NCI-H1048 (cell line): ENCODE measurements at places on chromosomes 16 and 17.

DNA sequence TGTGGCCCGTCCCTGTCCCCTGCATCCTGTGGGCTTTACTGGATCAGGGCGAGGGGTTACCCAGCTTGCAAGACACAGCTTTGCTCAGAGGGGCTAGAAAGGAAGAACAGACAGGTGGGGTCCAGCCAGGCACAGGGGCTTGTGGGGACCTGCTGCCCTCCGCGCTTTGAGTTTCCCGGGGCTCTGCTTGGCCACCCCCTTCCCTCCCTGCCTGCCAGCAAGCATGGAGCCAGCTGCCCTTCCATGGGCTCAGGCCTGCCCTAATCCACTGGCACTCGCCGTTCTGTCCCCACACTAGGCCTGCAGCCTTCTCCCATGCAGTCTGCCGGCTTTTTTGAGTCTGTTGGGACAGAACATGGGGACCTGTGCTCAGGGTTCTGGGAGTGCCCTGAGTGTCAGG lies 3.4 kb downstream of the SNN start:
- no peak for DNase-seq

DNA sequence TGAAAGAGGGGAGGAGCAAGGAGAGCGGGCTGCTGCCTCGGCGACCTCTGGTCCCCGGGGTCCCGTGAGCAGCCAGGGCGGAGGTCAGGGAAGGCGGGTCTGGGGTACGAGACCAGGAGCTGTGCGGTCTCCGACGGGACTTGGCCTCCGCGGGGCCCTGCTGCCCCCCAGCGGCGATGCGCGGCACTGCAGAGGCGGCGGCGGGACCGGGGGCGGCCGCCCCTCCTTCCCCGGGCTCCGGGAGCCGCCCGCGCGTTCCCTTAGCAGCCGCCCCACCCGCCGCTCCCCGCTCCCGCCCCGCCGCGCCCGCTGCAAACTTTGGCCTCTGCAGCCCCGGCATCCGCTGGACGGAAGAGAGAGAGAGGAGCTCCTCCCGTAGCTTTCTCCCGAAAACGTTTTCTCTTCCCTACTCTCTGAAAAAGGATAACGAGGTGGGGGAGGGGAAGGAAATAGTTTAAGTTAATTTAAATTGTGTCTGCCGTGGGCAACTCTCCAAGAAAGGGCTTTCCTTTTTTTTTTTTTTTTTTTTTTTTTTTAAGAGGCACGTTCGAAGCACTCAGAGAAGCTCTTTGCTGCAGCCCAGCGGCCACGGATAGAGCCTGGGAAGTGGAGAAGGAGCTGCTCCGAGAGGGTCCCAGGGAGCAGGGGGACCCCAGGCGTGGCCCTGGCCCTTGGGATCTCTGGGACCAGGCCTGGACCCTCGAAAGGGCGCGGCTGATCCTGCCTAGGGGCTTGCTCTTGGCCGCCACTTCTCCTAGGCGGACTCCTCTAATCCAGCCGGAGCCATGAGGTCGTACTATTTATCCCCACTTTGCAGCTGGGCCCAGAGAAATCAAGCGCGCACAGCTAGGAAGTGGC lies 43.2 kb downstream of the C16orf82 start:
- DNase-seq = no peak

- no peak for DNase-seq
Observed at GRCh38 chr17:49226771-49227435, 3.7 kb downstream of the PHOSPHO1 start.

DNA sequence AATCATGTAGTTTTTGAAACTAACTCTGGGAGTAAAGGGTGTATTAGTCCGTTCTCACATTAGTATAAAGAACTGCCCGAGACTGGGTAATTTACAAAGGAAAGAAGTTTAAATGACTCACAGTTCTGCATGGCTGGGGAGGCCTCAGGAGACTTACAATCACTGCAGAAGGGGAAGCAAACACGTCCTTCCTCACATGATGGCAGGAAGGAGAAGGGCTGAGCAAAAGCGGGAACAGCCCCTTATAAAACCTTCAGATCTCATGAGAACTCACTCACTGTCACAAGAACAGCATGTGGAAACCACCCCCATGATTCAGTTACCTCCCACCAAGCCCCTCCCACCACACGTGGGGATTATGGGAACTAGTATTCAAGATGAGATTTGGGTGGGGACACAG lies 256.5 kb upstream of the TNRC6C start:
- DNase-seq = no peak

- DNase-seq = no peak
Observed at GRCh38 chr16:12215277-12216105, 239.0 kb downstream of the SNX29 start.

GRCh38 chr17:30000001-30000754 lies 58.7 kb downstream of the EFCAB5 start:
- no peak for DNase-seq

GRCh38 chr17:3798273-3799180 lies 2.5 kb downstream of the ITGAE start:
- no peak for DNase-seq

GRCh38 chr17:61404913-61405685 lies 5.5 kb downstream of the TBX2 start:
- DNase-seq = no peak

GRCh38 chr16:56551796-56552738 lies 12.8 kb upstream of the MT4 start:
- no peak for DNase-seq

DNA sequence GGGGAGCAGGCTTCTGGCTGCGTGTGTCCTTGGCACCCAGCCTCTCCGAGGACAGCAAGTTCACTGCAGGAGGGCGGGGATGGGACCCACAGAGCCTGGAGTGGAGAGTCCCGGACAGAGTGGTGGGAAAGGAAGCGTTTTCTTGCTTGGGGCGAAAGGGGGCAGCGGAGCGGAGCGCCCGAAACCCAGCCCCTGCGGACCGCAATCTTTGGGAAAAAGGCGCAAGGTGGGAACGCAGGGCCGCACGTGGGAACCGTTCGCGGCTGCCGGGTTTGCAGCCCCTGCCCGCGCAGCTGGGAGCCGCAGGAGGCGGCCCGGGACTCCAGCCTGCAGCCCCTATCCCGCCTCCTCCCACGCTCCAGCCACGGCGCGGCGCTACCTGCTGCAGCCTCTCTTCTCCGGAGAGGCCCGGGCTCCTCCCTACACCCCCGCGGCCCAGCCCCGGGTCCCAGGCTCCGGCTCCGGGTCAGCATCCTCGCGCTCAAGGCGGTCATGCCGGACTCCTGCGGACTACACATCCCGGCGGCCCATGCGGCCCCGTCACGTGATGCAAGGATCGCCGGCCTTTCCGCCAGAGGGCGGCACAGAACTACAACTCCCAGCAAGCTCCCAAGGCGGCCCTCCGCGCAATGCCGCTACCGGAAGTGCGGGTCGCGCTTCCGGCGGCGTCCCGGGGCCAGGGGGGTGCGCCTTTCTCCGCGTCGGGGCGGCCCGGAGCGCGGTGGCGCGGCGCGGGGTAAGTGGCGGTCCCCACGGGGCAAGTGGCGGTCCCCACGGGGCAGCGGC lies at the start of the genes NTHL1 and TSC2:
Gene NTHL1 (minus strand): TSS at position 505 of the 786 bp plus-strand sequence. CDS start 11 bp downstream, at position 494.
Gene TSC2 (plus strand): TSS at position 656 of the 786 bp plus-strand sequence. CDS start 631 bp downstream, outside the sequence.
- peak; percentile 35 for DNase-seq

GRCh38 chr17:40547079-40547784 lies 18.0 kb downstream of the CCR7 start:
- no peak for DNase-seq

- DNase-seq = no peak
Observed at GRCh38 chr16:11361701-11362451, 16.6 kb downstream of the RMI2 start.

DNA sequence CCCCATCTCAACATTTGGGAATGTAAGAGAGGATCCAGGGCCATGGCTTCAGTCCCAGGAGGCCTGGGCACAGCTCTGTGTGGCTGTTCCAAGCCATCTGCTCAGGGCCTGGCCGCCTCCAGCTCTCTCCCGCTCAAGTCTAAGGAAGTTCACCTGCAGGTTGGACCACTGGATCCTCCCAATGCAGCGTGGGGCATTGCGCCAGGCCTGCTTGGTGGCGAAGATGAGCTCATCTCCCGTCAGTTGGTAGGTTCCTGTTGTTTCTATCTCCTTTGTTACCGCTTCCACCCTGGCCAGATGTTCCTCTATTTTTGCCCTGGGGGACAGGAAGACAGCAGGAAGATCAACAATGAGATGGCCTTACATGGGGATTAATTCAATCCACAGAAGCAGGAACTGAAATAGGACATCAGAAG lies 17.5 kb downstream of the NOS2 start:
- DNase-seq = no peak

DNA sequence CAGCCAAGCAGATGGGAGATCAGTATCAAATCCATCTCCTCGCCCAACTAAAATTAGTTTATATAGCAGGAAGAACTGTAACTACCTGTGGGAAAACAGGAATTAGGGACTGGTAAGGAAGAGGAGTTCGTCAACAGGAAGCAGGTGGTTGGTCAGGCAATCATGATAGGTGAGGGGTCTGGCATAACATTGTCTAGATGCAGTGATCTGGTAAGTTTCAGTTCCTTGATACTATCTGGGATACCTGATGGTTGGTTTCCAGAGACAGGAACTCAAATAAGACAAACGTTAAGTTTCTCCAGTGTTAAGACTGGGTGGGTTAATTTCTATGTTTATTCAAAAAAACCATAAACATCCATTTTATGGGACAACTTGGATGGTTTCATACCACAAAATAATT lies 53.8 kb downstream of the CEP112 start:
- no peak for DNase-seq

DNA sequence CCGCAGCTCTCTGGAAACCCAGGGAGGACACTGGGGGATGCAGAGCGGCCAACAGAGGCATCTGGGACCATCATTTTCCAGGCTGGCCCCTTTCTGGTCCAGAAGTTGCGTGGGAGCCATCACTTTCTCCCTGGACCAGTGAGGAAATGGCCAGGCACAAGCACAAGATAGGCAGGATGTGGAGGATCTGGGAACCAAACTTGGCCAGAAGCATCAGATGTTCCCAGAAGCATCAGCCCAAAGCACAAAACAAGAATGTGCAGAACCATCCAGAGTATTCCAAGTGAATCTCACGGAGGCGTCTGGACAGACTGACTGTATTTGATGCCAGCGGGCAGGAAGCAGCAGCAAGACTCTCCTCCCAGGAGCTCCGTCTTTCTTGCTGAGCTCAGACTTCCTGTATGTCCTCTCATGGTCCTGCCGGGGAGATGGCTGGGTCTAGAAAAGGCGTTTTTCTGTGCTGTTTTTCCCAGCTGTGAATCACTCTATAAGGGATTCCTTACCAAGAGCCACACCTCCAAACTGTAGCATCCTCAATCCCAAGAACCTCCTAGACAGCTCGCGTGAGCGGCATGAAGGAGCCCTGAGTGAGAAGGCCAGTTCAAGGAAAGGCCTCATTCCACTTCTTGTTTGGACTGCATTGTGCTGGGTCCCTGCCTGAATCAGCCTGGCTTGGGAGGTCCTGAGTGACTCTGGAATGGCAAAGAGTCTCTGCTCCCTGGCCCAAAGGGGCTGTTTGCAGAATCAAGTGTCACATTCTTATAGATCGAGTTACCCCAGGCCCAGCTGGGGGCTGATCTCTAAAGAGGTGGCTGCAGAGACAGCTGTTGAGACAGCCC lies 49.5 kb upstream of the MTSS2 start:
- no peak for DNase-seq

GRCh38 chr16:81880816-81881215 lies 101.7 kb downstream of the PLCG2 start:
- no peak for DNase-seq

DNA sequence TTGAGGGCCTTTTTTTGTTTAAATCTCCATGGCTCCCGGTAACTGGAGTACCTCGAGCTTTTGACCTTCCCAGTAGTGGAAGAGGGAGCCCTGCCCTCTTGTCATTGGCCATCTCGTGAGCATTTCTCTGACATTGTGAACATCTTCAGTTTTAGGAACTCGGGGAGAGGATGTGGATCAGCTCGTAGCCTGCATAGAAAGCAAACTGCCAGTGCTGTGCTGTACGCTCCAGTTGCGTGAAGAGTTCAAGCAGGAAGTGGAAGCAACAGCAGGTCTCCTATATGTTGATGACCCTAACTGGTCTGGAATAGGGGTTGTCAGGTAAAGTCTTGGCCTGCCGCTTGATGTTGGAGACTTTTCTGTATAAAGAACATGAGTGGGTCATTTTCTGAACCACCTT lies 24.3 kb downstream of the NTAN1 start:
- DNase-seq = no peak

- DNase-seq = no peak
Observed at GRCh38 chr17:49545007-49545660, 30.5 kb upstream of the NXPH3 start.

DNA sequence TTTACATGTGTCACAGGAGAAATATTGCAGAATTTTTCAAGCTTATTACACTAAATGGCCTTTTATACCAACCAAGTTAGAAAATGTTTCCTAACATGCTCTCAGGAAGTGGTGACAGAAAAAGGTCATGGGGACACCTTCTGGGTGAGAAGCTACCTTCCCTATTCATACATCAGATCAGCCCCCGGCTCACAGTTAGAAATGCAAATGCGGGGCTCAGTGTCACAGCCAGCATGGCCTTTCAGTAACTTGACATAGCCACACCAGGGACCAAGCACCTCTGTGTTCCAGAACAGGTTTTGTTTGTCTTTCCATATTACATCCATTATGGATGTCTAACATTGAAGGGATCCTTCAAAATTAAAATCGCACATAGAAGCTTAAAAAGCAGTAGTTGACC lies 59.5 kb downstream of the CHD9NB start:
- DNase-seq = no peak

DNA sequence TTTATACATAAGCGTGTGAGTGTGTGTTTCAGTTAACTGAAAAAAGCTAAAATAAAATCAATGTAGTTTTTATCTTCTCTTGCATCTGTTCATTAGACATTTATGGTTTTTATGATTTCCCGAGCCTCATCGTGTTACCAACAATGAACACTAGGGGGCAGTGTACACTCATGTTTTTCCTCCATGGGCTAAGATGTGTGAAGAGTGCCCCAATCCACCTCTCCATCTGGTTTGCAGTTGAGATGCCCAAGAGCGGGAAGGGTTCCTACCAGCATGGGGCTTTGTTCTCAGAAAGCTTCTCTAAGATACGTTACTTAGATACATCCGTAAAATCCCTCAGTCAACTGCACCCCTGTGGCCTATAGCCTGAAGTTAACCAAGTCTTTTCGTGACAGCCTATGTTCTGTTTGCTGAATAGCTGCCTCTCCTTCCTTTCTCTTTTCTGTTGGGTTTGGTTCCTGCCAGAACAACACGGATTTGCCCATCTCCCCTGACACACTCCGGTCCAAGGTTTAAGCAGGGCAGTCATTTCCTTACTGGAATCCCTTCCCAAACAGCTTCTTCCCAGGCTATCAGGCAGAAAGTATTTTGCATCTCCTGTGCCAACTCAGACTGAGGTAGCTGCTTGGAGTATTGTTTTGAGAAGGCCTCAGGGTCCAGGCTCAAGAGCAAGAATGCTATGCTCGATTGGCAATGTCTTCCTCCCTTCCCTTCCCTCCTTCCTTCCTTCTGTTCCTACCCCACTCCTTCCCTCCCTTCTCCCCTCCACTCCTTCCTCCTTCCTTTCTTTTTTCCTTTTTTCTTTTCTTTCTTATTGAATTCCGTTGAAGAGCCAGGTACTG lies 12.9 kb upstream of the ELAC2 start:
- no peak for DNase-seq

DNA sequence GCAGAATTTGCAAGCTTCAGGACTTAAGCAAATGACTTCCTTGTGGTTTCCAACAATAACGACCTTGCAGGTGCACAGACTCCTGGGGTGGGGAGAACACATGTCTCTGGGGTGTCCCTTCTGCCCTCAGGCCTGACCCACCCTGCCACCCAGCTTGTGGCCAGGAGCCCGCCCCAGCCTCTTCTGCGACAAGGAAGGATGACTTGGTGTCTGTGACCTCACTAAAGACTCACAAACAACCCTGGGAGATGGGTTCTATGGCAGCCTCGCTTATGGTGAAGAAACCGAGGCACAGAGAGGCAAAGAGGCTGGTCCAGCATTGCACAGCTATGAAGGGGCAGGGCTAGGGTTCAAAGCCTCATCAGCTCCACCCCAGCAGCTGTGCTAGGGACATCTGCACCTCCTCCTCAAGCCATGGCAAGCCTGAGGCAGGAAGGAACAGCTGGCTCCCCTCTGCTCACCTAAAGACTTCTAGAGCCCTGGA lies 2.6 kb downstream of the ATP2A3 start:
- DNase-seq = no peak
